IPS-NIHi11 (cell line): ENCODE measurements at places on chromosomes 11 and 22.

DNA sequence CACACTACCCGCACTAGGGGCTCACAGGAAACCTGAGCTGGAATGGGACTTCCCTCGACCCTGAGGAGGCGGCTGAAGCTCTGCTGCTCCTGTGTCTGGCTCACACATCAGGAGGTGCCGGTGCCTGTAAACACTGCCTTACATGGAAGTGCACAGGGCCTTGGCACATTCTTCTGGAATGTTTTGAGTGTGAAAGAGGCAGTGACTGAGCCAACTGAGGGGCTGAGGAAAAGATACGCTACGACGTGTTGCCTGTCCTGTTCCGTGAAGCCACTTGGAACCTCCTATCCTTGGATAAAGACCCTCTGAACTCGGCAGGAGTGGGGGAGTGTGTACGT, 10.5 kb downstream of the TXN2 start:
- DNase-seq: no peak

DNA sequence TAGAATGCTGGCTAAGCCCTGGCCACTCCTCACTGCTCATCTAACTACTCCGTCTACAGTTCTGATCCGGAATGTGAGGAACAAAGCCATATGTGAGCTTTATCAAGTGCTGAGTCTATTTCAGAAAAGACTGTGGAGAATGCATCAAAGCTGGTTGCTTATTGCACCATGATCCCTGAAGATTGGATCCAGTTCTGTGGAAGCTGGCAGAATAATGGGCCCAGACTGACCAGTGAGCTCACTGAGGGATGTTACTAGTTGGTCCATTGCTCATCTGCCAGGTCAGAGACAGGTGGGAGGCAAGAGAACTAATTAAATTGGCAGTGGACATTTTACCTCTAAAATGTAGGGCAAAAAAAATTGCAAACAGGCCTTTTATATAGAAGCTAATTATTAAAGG, 681.3 kb downstream of the NTM start:
- DNase-seq: no peak

GRCh38 chr22:26579331-26579886, 10.5 kb downstream of the TPST2 start:
- DNase-seq: no peak

DNA sequence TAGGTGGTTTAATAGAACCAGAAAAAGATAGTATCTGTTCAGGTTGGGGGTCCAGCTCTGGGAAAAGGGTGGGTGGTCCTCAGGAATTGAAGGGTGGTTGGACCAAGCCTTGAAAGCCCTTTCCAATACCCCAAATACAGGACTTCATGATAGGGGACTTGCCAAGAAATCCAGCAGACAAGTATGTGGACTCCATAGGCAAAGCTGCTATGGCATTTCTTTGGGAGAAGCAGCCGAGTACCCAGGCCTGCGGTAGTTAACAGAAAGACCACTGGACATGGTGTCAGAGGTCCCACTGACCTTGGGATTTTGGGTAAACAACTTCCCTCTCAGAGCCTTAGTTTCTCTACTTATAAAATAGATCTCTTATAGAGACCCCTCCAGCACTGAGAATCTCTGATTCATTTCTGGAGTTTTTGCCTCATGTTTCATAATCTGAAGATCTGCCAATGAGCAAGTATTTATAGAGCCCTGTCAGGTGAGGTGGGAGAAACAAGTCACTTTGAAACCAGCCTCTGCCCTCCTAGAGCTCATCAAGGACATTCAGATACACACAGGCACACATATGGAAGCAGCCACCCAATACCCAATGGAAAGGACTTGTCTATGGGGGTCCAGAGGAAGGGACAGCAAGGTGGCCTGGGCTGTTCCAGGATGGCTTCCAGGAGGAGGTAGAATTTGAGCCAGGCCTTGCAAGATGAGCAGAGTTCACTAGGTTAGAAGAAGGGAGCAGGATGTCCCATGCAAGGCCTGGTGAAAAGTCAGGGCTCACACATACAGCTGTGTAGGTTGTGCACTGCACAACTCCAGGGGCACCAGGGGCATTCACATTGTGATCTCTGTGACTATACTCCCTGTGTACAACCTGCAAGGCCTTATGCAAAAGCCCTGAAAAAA, 31.0 kb upstream of the ACCSL start:
- DNase-seq: peak; percentile 8

- no peak for DNase-seq
These were observed 135.7 kb downstream of the EHF start for GRCh38 chr11:34756591-34756990.

- DNase-seq: no peak
These were observed 62.1 kb downstream of the GRK3 start for GRCh38 chr22:25626624-25626990.
